Activated T-cell treated with anti-CD3 and anti-CD28 coated beads, Interleukin-2, amount 50 U/mL, for 72 hours (primary cell): ENCODE measurements at places on chromosomes 5 and 9. TPM values are rescaled to one million over a fixed set of nuclear protein-coding genes. Genes with fewer than 3 reads are reported as not detected.
A peak's percentile ranks its signal among the peaks of the same experiment; 100 is the strongest.

- H3K36me3 ChIP-seq = no peaks in the 10 kb centered on the region
- no peak overlapping the region for H3K27ac ChIP-seq
- H3K27me3 ChIP-seq = peaks cover 7% of the 10 kb centered on the region
- DNase-seq = no peak
- H3K4me3 ChIP-seq = no peak overlapping the region
- no peaks in the 10 kb centered on the region for H3K4me1 ChIP-seq
These were observed 10.4 kb downstream of the FCN2 start for GRCh38 chr9:134891053-134891452.

GRCh38 chr9:36935768-36936497 lies 98.1 kb downstream of the PAX5 start:
- H3K27me3 ChIP-seq = peaks cover 36% of the 10 kb centered on the region
- peak overlapping the region; percentile 38 for H3K27ac ChIP-seq
- no peak for DNase-seq
- H3K4me3 ChIP-seq = peak overlapping the region; percentile 41
- peaks cover 6% of the 10 kb centered on the region for H3K36me3 ChIP-seq

DNA sequence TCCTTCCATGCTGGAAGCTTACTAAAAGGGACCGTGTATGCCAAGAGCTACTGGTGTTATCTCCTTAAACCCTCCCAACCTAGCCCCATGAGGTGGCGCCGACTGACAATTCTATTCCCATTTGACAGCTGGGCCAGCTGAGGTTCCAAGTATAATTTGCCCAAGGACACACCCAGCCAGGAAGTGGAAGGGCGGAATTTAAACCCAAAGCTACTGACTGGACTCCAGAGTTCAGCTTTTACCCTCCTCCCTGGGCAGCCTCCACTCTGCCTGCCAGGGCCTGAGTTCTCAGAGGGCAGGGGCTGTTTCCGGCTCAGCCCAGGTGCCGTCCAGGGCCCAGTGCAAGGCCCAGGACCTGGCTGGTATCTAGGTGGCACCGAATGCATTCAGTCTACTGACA lies 71.8 kb downstream of the C9orf50 start:
- no peak overlapping the region for H3K27ac ChIP-seq
- peaks cover 12% of the 10 kb centered on the region for H3K4me1 ChIP-seq
- no peaks in the 10 kb centered on the region for H3K36me3 ChIP-seq
- H3K4me3 ChIP-seq = peak overlapping the region; percentile 73

DNA sequence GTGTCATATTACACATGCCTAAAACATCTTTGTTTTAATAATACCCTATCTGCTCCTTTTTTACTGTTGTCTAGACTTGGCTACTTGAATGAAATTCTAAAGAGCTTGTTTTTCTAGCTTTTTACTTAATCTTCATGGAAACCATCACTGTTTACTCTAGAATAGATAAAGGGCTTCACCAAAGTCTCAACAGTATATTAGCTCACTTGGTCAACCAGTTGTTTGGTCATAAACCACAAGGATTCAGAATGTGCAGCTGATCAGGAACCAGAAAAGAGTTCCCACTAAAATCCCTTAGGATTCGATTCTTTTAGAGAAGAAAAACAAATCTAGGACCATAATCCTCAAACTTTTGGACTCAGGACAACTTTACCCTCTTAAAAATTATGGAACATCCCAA lies 38.0 kb downstream of the CDO1 start:
- no peak overlapping the region for H3K4me3 ChIP-seq
- DNase-seq = no peak
- peaks cover 56% of the 10 kb centered on the region for H3K27me3 ChIP-seq
- no peak overlapping the region for H3K27ac ChIP-seq

GRCh38 chr5:148734518-148734917 lies 80.2 kb upstream of the HTR4 start:
- H3K27ac ChIP-seq = no peak overlapping the region
- H3K36me3 ChIP-seq = no peaks in the 10 kb centered on the region
- peaks cover 35% of the 10 kb centered on the region for H3K27me3 ChIP-seq

IL9 gene
- total RNA-seq = 2.6 TPM
